Omental fat pad (tissue), 4 donors: ENCODE measurements at places on chromosomes 12 and 14. TPM values are rescaled to one million over a fixed set of nuclear protein-coding genes. Genes with fewer than 3 reads are reported as not detected.

The DNAI7 gene
- total RNA-seq: not detected

DNA sequence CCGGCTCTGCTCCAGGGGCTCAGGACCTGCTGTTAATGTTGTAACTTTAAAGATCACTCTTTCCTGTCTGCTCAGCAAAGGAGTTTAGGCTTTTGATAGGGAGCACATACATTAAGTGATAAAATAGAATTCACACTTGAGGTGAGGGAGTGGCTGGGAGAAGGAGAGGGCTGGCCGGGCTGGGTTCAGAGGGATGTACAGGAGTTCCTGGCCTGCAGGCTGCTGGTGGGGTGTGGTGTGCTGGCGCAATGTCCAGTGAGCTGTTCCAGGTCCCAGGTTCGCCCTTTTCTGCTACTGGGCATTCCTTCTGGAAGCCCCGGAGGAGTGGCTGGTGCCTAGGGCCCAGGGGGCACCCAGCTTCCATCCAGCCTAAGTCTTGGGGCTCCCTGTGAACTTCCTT, 17.8 kb downstream of the KIF26A start:
- no peak for DNase-seq

The CYP46A1 gene
- total RNA-seq: 0.94 TPM

DNA sequence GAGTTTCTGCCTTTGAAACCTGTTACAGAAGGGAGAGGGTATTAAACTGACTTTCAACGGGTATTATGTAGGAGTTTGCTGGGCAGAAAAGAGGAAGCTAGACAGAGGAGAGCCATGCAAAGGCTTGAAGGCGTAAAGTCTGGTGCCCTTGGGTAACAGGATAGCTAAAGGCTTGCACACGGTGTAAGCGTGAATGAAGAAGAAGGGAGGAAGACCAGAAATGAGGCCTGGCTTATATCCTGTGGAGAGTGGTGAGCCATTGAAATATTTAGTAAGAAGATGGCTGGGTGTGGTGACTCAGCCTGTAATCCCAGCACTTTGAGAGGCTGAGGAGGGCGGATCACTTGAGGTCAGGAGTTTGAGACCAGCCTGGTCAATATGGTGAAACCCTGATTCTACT, 22.6 kb downstream of the SUDS3 start:
- DNase-seq: no peak

The HOXC13 gene
- total RNA-seq: not detected

- no peak for DNase-seq
Measured at GRCh38 chr12:2283480-2283879, 230.7 kb downstream of the CACNA1C start.

GRCh38 chr14:102736956-102737355, 40.3 kb upstream of the TRAF3 start:
- DNase-seq: no peak
